ENCODE measurements at places on chromosomes 11 and 22.

GRCh38 chr22:43381693-43382092 is 30.1 kb upstream of the MPPED1 start:
- DNase-seq: no peak

DNA sequence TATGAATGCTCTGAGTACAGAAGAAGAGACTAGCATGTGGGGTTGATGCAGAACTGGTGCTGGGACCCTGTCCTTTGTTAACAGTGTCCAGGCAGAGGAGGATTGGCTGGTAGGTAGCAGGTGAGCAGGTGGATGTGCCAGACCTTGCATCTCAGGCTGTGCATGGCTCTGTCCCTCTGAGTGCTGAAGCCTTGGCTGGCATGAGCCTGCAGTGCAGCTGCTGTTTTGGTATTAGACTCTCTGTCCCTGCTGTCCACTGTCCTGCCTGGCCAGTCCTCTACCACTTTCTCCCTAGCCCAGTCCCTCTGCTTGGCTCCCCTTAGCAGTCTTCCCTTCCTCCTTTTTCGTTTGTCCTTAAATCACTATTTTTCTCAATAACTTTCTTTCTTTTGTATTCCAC is 213.6 kb upstream of the ZBED5 start:
- no peak for DNase-seq

DNA sequence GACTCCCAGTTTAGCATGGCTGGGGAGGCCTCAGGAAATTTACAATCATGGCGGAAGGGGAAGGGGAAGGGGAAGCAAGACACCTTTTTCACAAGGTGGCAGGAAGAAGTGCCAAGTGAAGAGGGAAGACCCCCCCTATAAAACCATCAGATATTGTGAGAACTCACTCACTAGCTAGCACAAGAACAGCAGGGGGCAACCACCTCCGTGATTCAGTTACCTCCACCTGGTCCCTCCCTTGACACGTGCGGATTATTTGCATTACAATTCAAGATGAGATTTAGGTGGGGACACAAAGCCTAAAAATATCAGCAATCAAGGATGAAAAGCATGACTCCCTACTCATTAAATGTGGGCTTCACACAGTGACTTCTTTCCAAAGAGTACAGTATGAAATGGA is 155.0 kb upstream of the CCDC90B start:
- DNase-seq: no peak

DNA sequence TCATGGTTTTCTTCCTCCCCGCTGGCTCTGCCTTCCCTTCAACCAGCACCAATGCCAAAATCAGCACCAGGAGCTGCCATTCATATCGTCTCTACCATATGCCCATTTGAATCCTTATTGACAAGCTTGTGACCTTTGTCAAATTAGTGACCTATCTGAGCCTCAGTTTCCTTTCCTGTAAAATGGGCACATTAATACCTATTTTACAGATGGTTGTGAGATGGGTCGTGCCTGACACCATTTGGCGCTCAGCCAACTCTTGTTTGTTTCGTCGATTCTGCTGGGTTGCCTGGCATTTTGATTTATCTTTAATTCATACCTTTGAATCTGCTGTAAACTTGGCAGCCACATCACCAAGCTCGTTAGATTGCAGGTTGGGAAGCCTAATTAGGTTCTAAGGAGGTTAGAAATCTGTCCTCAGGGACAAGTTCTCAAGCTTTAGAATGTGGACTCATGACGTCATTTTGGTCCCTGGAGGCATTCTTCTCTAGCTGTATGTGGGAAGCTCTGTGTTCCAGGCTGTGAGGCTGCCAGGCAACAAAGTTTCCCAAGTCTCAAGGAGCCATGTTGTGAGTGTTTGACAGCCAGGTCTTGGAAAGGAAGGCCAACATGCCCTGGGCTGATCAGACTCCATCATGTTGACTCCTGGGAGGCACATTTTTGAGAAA is 61.0 kb downstream of the RPS6KA4 start:
- no peak for DNase-seq

GRCh38 chr11:121446752-121447156 is 5.4 kb upstream of the SORL1 start:
- no peak for DNase-seq

GRCh38 chr11:110409174-110409573 is 20.6 kb upstream of the FDX1 start:
- no peak for DNase-seq

DNA sequence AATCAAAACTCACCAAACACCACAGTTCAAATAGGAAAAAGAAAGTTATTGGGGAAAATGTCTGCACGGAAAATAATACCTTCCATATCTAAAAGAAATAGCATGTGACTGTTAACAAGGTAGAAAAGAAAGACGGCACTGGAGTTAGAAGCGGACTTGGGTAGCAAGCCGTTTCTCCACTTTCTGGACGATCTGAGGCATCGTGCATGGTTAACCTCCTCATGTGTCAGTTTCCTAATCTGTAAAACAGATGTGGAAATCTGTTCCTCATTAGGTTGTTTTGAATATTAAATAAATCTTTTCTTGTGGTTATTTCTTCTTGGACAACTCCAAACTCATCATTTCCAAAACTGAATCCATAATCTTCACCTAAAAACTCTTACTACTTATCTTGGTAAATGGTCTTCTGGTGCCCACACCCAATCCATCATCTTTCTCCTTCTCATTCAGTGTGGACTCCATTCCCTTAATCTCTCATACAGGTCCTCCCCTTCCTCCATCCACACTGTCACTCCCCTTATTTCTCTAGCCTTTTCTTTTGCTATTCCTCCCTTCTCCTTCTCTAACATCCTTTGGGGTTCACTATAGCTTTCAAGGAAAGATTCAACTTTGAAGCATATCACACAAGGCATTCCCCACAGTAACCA is 53.5 kb downstream of the VSIG10L2 start:
- no peak for DNase-seq

DNA sequence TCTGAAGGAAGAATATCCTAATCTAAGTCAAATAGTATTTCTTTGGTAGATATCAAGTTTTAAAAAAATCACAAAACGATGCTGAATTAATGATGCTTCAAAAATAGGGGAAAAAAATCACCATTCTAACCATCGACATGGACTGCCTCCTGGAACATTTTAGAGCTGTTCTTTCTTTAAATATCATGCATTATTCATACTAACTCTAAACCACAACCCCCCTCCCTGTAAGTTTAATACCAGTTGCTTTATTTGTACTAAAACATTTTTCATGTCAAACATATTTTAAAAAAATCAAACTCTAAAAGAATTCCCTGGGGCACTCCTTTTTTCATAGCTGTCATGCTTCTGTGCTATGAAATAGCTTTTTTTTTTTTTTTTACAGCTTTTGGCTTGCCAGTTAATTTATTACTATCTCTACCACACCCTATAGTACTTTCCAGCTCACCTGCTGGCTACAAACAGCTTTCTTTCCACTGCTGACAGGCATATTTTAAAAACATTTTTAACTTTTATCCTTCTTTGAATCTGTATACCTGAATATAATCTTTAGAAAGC is 256.9 kb downstream of the SOX6 start:
- no peak for DNase-seq

DNA sequence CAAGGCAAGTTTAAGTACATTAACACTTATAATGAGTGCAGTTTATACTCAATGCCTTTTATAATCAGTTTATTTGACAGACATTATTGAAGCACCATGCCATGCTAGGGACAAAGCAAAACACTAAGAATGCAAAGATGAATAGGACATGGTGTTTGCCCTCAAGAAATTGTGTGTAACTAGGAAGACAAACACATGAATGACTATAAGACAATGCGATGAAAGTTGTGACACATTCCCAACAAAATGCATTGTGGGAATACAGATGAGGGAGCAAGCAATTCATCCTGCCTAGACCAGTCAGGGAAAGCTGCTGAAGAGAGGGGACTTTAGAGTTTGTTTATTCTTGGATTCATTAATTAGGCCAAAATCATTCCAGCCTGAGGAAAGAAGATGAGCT is 133.8 kb upstream of the TRPC6 start:
- no peak for DNase-seq

- no peak for DNase-seq
Observed at GRCh38 chr11:126482586-126483108, 127.2 kb downstream of the ST3GAL4 start.

DNA sequence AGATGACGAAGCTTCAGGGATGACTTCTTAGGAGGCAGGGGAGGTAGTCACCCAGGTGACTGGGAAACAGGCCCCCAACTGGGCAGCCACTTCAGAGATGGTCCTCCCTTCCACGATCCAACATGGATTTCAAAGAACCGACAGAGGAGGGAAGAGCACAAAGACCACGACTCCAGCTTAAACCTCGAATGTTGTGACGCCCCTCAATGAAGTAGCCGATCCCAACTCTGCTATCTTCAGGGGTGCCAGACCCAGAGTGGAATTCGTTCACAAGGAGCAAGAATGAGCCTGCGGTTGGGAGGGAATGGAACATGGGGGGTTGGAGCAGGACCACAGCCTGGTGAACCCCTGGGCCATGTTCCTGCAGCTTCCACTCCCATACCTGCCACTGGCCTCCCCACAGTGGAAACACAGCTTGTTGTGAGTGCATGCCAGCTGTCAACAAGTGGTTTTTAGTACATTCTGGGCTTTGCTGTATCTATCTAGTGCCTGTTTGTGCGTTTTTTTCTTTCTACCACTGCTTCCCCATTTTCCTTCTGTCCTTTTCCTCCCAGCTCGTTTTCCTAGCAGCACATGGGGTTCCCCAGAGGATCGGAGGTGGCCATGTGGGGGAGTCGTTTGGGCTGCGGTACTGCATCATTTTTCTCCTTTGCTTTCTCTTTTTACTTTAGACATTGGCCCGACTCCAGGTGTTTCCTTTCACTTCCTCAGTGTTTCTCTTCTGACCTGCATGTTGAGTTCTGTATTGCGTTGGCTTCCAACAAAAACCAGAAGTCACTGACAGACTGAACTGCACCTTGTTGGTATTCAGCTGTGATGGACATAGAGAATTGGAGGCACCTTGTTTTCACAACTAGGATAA is 65.8 kb downstream of the MORC2 start:
- DNase-seq: no peak

DNA sequence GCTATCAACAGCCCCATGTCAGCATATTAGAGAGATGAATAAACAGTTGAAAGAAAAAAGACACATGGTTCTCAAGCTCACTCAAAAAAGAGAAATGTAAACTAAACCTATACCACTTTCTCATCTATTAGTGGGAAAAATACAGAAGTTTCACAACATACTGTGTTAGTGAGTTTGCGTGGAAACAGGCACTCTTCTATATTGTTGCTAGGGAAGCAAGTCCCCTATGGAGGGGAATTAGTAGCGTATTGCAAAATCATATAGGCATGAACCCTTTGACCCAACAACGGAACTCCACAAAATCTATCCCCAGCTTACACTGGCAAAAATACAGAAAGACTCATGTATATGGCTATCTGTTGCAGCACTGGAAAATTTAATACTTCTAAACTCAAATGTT is 14.2 kb upstream of the RFPL2 start:
- no peak for DNase-seq

DNA sequence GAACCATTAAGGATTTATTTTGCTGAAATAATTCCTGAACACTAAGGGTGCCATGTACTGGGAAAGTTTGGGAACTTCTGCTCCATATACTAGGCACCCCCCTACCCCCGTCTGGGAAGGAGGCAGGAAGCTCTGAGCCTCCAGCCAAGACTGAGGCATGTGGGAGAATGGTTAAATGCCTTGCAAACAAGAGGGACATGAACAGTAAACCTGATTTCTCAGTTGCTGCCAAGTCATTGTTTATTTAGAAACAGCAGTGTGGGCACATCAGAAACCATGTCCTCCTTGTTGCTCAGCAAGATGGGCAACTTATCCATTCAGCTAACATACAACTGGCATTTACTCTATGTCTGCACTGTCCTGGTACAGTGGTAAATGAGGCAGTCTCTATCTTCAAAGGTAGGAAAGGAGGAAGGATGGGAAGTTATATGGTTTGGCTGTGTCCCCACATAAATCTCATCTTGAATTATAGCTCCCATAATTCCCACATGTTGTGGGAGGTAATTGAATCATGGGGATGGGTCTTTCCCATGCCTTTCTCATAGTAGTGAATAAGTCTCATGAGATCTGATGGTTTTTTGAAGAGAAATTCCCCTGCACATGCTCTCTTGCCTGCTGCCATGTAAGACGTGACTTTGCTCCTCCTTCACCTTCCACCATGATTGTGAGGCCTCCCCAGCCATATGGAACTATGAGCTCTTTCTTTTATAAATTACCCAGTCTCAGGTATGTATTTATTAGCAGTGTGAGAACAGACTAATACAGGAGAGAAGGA is 459.1 kb downstream of the MIAT start:
- no peak for DNase-seq

DNA sequence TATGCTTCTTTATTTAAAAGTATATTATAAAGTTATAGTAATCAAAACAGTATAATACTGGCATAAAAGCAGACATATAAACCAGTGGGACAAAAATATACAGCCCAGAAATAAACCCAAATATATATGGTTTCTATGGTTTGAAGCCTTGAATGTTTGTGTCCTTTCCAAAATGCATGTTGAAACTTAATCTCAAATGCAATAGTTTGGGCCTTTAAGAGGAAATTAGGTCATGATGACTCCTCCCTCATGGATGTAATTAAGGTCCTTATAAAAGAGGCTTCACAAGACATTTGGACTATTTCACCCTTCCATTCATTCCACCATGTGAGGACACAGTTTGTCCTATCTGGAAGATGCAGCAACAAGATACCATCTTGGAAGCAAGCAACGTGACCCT is at the start of gene MS4A6E:
Gene MS4A6E, plus strand, starts transcription at position 301 of the 400 bp plus-strand sequence. CDS start 7,641 bp downstream, outside the sequence.
- no peak for DNase-seq

DNA sequence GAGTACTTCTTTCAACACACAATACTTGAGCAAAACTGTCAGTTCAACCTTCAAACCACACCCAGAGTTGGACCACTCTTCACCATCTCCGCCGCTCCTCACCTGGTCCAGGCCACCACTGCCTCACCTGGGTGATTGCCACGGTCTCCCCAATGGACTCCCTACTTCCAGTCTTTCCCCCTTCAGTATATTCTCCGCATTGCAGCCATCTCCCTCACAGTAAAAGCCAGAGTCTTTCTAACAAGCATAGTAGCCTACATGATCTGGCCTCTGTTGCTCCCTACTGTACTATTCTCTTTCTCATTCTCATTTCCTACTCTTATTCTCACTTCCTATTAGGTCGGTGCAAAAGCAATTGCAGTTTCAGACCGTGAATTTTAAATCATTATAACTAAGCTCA is 28.5 kb downstream of the AASDHPPT start:
- DNase-seq: no peak

DNA sequence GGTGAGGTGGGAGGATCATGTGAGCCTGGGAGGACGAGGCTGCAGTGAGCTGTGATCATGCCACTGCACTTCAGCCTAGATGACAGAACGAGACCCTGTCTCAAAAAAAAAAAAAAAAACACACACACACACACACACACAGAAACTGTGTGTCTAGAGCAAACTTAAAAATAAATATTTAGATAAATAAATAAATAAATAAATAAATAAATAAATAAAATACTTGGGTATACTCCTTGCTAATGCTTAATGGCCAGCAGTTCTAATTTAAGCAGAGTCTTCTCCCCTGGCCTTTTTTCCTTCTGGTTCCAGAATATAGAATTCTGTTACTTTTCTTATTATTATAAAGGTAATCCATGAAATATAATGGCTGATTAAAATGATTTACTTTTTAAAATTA is 5.1 kb upstream of the ARL2 start:
- DNase-seq: no peak

GRCh38 chr22:34620832-34621231 is 445.1 kb upstream of the ISX start:
- DNase-seq: no peak

- peak; percentile 90 for DNase-seq
Observed at GRCh38 chr11:36398231-36398953, 102.3 kb downstream of the PRR5L start.

- DNase-seq: no peak
Observed at GRCh38 chr22:36480941-36481392, 473 bp downstream of the TXN2 start.

- no peak for DNase-seq
Observed at GRCh38 chr11:76632492-76632891, 38.1 kb downstream of the LRRC32 start.

Data from globus pallidus (tissue), 1 donor.